ENCODE measurements at places on chromosomes 4 and X.

DNA sequence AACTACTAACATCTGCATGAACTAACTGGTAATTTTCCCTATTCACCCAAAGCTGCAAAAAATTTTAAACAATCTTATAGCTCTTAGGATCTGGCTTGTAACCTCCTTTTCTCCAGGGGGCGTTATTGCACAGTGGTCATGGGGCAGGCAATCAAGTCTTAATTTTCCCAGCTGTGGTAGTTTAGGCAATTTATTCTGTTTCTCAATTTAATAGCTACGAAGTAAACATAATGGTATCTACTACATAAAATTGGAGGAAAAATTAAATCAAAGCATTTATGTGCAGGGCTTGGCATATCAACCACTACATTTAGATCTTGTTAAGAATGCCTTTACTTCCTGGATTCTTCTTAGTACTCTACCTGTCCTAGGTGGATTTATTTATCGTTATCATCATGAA is 137.4 kb upstream of the GUCY1A1 start:
- peak; percentile 6 for DNase-seq

DNA sequence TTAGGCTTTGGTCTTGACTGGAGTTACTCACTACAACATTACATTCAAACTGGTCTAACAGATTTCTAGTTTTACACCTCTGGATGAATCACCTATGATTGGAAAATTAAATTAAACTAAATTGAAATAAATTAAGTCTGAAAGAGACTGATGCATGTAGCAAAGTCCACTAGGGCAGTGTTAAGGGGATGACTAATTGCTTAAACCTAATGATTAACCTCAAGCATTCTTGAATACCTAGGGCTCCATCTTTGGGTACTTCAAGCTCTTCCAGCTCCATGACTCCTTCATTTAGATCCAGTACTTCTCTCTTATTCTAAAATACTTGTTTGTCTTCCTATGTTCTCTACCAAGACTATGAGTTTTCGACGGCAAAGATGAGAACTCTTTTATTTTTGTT is 86.8 kb downstream of the SH2D1A start:
- DNase-seq: no peak

DNA sequence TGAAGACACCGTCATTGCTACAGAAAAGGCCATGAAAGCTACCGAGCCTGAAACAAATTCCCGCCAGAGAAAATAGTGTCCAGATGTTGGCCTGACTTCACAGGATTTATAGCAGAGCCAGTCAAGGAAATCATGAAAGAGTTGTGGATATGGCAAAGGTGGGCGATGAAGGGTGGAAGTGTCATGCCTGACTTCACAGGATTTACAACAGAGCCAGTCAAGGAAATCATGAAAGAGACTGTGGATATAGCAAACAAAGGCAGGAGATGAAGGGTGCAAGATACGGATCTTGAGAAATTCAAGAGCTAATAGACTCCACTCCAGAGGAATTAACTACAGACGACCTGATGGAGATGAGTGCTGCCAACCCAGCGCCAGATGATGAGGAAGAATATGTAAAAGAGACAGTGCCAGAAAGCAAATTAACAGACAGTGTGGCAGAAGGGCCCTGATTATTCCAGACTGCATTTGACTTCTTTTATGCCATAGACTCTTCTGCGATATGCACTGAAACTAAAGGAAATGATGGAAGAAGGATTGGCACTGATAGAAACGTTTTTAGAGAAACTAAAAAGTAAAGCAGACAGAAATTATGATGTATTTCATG is 17.2 kb downstream of the TRMT44 start:
- no peak for DNase-seq

DNA sequence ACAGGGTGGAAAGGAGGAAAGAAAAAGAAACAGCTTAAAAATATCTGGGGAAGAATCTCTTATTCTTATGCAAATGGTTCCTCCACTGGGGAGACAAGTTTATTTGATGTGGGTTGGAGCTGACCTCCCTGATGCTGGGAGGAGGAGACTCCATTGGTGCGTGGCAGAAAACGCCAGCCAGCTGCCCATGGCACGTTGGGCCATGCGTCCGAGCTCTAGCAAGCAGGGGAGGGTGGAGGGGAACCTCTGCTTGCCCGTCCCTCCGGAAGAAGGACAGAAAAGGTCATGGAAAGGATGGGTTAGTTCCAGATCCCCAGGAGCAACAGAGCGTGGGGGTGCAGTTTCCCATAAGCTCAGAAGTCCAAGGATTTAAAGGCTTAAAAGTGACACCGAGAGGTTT is 210.4 kb downstream of the KLHL4 start:
- no peak for DNase-seq

GRCh38 chr4:10354746-10355145 is 102.5 kb downstream of the ZNF518B start:
- no peak for DNase-seq
